ENCODE measurements at places on chromosomes 12 and 14.

DNA sequence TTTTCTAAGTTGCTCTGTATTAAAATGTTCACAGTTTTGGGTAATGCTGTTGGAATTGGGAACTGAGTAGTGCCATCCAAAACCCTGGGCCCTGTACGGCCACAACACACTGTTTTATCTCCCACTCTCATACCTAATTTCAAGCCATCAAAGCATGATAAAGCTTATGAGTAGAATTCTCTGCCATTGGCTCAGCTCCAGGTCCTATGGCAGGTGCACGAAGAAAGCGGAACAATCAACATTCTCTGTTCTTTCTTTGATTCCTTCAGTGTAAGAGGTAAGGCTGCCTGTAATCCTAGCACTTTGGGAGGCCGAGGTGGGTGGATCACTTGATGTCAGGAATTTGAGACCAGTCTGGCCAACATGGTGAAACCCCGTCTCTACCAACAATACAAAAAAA, 394.9 kb downstream of the CCDC91 start:
- no peak for DNase-seq

GRCh38 chr12:22242726-22243125, 91.8 kb downstream of the ST8SIA1 start:
- DNase-seq = no peak

GRCh38 chr12:128467882-128468281, 200.9 kb downstream of the TMEM132C start:
- no peak for DNase-seq

DNA sequence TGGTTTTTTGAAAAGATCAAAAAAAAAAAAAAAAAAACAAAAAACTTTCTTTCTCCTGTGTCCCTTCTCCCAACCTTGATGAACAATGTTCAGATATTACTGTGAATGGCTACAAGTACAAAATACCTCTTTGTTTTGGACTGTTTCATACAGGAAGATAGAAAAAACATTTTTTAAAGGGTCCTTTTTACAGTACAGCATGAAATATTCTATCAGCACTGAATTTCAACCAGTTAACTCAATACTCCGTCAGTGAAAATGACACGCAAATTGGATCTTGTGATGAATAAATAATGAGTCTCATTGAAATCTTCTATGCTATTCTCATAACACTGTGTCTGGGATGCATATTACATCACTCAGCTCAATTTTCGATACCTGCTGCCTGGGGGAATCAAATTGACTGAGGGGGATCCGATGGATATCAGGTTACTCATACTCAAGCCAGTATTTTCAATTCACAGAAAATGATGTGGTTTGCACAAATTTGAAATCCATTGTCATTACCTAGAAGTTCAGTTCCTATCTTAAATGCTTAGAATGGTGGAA, 179.6 kb downstream of the TMTC2 start:
- no peak for DNase-seq

DNA sequence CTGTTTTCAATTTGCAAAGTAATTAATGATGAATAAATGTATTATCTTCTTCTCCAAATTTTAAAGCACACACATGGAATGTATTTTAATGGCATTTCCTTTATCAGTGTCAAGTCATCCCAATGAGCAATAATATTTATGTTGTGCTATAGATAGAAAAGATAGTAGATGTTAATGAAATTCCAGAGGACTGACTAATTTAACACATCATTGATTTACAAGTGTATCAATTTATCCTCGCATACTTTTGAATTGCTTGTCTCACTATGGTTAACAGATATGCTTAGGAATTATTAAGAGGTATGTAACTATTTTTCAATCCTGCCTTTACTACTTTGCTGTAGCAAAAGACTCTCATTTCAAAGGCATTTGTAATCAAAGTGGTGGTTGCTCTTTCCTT, 842.9 kb downstream of the SLC6A15 start:
- no peak for DNase-seq

- DNase-seq = no peak
These were observed 33.7 kb upstream of the SOS2 start for GRCh38 chr14:50265029-50265428.

DNA sequence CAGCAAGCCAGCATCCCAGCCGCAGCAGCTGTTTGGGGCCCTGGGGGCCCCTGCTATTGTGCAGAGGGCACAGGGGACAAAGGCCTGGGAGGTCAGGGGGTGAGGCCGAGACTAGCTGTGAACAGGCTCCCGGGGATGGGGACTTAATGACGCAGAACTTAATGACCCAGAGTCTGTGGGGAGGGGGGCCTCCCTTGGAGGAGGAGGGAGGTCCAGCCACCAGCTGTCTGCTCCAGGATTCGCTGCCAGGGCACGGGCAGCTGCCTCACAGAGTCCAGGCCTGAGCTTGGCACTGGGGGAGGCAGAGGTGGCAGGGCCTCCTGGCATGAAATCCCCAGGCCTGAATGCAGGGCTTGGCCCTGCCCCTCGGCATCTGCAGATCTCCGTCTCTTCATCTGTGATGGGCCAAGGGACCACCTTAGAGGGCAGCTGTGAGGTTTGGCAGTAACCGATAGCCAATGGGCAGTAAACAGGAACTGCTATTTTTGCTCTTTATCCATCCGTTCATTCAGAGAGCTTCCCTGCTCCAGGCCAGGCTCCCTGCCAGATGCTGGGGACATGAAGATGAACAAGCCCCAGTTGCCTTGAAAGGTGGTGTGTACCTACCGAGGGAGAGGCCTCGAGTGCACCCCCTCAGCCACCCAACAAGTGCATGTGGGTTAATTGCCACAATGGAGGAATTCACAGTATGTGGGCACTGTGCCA, 6.7 kb downstream of the FAM222A start:
- DNase-seq = no peak

DNA sequence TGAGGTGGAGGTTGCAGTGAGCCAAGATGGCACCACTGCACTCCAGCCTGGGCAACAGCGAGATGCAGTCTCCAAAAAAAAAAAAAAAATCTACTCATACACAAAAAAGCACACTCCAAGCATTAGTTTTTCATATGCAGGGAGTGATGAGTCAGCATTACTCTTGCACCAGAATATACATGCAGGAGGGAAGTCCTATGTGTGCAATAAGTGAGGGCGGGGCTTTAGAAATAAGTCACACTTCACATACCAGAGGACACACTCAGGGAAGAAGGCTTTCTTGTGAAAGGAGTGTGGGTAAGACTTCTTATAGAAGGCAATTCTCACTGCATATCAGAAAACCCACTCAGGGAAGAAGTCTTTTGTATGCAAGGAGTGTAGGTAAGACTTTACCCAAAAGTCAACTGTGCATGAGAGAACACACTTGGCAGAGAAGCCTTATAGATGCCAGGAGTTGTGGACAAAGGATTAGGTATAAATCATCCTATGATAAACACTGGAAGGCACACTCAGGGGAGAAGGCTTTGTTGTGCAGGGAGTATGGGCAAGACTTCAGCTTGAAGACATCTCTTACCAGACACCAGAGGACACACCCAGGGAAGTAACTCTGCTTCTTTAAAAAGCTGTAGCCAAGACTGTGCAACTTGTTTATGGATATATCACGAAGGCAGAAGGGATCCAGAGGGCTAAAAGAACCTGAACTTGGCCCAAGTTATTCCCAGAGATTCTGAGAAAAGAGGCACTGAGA, 50.5 kb downstream of the ATF7 start:
- no peak for DNase-seq

DNA sequence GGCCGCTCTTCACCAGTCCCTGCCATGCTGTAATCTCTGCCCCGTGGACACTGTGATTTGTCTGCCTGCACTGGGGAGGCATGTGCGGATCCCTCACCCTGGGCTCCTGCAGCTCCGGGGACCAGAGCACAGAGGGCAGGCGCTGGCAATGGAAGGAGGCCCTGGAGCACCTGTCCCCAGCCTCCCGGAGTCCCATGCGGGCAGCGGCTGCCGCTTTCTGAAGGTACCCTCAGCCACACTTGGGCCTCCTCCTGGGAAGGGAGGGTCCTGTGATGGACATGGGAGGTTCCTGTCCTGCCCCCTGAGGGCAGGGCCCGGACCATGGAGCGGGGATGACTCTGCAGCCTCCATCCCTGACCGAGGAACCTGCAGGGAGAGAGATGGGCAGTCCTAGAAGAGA, 297.4 kb upstream of the SFSWAP start:
- DNase-seq = no peak

DNA sequence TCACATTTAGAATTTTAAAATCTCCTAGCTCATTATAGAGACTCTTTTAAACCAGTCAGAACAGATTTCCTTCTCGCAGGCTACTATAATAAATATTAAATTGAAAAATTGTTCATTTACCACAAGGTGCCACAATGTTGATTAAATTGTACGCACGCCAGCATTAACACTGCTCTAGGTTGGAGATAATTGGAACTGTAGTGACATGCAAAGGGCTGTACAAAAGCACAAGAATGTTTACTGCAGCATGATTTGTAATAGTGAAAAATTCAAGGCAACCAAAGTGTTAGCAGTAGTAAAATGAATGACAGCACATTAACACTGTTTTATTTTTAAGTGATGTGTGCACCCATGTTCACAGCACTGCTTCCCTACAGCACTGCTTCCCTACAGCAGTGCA, 52.5 kb downstream of the TMEM132D start:
- no peak for DNase-seq

DNA sequence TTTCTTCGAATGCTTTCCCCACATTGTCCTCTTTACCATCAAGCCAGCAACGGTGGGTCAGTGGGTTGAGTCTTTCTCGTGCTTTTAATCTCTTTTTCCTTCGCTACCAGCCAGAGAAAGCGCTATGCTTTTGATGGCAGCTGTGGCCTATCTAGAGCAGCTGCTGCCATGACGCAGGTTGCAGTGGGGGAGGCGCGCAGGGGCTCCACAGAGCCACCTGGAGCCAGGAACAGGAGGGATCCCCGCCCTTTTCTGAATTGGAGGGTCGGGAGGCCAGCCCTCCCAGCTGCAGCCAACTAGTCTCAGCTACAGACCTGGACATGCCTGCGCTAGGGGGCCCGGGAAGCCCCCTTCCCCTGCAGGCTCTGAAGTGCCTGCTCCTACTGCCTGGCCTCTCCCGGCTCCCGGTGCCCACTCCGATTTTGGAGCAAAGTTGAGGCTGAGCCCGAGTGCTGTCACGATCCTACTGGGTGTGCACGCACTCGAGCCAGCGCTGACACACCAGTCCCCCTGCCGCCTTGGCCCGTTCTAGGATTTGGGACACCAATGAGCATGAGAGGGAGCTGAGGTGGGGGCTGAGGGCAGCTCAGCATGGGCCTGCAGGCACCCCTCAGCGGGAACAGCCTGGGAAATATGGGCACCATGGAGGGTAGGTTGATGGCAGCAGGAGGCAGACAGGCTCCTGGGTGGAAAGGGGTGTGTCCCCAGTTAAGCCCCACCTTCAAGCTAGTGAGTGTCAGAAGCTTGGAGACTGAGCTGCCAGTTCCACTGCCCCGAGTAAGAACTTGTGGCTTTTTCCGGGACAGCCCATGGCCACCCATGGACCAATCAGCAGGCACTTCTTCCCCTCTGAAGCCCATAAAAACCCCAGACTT, 784.2 kb downstream of the SLC6A15 start:
- DNase-seq = no peak

- DNase-seq = no peak
These were observed 9.1 kb downstream of the MEG3 start for GRCh38 chr14:100834794-100835547.

DNA sequence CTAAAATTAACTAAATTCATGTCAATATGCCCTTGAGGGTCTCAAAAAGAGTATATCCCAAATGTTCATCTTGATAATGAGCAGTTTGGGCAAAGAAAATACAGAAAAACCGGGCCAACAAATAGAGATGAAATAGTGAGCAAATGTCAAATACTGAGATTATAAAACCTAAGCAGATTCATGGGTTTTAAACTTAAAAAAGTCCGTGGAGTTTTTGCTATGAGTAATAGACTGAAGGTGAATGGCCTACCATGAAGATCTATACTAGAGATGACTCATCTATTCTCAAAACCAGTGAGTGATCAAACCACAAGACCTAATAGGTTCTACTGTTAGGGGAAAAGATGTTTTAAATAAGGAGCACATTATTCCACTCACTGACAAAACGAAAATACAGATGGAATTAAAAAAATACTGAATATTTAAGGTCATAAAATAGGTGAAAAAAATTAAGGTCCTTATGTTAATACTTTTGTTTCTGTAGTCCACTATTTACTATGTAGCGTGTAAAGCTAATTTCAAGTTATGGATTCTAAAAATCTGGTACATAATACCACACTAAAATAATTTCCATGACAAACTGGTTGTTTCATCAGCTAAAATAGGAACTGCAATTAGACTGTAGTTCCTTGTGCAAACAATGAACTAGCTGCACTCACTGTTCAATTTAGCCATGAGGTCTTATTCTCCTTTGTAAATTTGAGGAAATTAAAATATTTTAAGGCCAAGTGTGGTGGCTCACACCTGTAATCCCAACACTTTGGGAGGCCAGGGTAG, 5.0 kb downstream of the HNRNPC start:
- DNase-seq = no peak

DNA sequence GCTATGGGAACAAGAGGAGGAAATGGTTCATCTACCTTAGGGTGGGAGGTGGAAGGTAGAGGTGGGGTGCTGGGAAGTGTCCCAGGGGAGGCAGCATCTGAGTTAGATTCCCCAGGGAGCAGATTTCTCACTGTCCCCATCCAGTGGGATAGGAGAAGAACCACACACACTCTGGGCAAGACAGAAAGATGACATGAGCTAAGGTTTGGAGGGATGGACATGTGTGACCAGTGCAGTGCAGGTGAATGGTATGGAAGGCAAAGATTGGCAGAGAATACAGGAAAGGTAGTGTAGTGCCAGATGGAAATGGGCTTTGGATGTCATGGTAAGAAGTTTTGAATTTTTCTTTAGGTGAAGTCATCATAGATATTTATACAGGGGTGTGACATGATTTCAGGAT, 11.3 kb upstream of the DUSP6 start:
- DNase-seq = no peak

DNA sequence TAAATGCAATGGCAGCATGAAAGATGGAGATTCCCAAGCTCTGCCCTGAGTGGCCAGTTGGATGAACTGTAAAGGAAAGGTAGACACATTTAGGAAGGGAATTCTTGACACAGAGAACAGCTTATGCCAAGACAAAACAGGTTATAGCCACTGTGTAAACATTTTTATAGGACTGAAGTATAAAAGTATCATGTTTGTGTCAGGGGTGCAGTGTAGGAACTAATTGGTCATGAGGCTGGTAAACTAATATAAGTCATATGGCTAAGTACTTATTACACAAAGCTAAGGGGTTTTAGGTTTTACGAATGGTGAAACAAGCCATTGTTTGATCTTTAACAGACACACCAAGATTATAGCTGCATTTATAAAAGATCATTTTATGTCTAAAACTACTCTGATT, 207.7 kb upstream of the SLC16A7 start:
- no peak for DNase-seq

DNA sequence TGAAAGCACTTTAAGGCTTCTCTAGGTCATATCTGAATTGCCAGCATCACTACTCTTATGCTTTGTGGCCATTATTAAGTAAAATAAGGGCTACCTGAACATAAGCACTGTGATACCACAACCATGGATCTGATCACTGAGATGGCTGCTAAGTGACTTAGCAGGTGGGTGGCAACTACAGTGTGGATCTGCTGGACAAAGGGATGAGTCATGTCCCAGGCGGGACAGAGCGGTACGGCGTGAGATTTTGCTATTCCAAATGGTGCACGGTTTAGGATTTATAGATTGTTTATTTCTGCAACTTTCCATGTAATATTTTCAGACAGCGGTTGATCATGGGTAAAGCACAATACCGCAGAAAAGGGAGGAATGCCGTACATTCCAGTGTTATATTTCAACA, 39.4 kb downstream of the MLXIP start:
- DNase-seq = no peak
